ENCODE measurements at places on chromosomes 7 and 10. TPM values are rescaled to one million over a fixed set of nuclear protein-coding genes. Genes with fewer than 3 reads are reported as not detected.

The PRKG1 gene
- total RNA-seq, result 6.5 TPM

- no peak for DNase-seq
Observed at GRCh38 chr7:105118612-105119600, 104.9 kb downstream of the KMT2E start.

DNA sequence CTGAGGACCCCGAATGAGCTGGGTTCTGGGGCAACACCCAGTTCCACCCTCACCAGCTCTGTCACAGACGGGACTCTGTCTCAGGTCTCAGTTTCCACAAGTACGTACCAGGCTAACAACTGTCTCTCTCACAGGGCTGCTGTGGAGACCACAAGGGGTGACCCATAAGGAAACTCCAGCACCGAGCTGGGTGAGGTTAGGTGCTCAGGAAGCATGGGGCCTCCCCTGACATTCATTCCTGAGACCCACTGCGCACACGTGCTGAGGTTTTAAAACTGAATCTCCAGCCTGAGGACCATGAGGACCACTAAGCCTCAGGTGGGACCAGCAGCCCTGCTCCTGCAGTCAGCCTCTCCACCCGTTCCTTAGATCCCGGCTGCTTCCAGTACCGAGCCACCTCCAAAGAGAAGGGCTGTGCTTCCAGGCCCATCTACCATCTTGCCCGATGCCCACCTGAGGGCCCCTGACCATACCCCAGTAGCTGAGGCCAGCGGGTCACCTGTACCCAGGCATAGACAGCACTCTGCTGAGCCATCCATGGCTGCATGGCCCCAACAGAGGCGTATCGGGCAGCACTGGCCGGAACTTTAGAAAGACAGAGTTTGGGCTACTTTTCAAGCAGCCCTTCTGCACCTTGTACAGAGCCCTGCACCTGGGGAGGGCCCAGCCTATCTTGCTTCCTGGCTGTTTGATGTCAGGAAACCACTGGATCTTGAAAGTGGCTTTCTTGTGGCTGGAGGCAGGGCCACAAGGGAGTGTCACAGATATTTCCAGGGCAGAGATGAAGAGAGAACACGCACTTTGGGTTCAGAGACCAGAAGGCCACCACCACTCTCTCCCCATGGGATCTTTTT, 18.7 kb downstream of the HSPA12A start:
- no peak for DNase-seq

The UPK3BL1 gene
- total RNA-seq, result 53.3 TPM

DNA sequence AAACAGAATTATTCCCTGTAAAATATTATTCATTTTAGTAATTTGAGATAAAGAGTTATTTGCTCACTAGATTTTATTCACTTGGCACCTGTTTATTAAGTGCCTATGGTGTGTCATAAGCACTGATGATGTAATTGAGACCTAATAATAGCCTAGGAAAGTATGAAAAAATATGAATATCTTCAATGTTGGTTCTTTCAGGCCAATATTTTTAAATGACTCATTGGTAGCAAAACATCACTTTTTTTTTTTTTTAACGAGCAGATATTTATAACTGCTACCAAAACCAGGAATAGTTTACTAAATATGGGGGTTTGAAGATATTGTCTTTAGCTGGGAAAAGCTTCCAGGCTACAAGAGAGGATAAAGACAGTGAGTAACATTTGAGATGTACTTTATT, 228.0 kb downstream of the PRKG1 start:
- DNase-seq, result no peak

DNA sequence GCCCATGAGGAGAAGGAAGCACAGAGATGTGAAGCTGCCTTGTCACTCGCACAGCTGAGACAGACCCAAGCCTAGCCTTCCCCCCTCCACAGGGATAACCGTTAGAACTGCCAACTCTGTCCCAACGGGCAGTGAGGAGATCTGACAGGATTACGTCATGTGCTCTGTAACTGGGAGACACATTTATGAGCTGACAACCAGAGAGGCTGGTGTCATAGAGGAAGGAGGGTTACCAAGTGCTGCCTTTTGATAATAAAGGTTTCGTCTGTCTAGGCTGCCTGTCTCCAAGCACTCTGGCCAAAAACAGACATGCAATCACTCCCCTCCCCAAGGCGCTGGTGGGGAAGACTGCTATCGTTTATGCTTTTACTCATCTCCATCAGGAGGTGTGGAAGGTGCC, 165.9 kb downstream of the PLXNA4 start:
- DNase-seq, result no peak

The IDI2 gene
- total RNA-seq, result not detected

Measured in suprapubic skin (tissue), 4 donors.